ENCODE measurements at places on chromosomes 7 and 10.

- no peak for DNase-seq
These were observed 34.1 kb upstream of the TSPAN33 start for GRCh38 chr7:129110258-129110981.

DNA sequence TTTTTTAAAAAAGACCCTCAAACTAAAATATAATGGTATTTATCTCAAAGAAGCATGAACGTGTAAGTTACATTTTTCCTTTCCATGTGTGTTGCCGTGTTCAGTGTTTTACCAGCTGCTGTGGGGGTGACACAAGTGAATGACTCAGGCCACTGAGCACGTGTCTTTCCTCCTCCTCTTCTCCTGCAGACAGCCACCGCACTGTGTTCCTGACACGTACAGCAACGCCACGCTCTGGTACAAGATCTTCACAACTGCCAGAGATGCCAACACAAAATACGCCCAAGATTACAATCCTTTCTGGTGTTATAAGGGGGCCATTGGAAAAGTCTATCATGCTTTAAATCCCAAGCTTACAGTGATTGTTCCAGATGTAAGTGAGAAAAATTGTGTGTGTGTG lies 29.7 kb downstream of the TMEM248 start:
- no peak for DNase-seq

DNA sequence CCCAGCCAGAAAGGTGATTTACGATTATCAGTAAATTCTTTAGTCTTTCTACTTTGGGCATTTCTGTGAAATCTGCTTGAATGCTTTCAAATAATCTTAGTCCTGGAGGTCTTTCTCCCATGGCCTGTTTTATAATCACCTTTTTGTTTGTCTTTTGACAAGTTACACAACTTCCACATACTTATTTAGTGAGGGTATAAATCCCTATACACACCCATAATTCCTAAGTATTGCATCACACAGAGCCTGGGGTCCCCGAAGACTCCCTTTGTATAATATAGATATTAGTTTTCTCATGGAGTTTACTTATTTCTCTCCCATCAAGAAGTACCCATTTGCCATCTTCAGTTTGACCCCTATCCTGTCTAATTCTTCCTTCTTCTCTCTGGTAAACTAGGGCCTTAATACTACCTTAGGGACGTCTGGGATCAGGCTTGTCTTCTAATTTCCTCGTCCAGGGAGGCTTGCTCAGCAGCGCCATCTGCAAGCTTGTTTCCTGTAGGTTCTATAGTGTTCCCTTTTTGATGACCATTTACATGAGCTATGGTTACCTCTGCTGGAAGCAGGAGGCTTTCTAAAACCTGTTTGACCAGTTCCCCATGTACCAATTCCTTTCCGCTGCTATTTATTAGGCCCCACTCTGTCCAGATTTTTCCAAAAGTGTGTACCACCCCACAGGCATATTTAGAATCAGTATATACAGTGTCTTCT lies 8.1 kb downstream of the DNAH11 start:
- DNase-seq, result no peak

DNA sequence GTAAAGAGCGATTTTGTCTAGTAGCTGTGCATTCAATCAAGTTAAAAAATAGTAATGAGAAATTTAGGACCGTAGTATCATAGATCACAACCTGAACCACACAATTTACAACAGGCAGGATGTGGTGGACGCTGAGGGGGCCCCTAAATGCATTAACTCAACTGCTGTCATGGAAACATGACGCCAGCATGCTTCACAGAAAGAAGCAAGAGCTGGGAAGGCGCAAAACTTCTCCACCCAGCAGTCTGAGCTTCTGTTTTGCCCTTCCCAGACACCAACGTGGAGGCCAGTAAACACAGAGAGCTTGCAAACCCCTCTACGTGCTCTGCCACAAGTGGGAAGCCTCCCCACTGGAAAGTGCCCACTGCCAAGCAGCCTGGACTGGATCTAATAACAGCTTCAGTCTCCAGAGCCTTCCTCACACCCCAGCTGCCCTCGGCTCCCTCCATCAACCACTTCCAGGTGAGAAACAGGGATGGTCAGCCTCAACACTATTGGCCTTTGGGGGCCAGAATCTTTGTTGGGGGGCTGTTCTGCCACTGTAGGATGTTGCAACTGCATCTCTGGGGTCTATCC lies 151.8 kb downstream of the SFMBT2 start:
- DNase-seq, result no peak

DNA sequence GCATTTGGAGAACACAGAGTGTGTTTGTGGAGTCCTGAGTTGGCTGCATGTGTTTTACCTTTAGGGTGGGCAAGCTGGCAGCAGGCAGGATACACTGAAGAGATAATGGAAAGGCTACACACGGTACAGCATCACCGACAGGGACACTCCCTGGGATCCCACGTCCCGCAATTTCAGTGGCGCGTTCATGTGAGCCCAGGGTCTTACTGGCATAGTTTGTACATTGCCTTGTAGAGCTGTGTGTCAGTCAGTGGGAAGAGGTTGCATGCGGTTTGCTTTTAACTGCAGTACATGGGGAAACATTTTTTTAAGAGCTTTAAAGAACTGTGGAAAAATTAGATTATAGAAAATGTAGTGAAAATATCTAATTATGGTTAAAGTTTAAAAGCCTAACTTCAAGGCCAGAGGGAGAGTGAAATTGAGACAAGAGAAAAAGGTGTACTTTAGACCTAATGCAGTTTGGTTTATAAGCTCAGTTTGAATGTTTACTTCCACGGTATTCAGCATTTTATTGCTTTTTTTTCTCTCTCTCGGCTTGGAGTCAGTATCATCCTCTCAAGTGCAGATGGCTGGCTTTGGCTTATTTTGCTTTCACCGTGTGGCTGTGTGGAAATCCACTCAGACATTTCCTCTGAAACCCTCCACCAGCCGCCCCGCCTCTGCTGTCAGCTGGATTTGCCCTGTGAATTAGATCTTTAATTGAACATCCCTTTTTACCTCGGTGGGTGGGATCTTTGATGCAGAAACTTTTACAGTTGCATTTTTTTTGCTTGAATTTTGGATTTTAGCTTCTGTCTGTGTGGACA lies 364.2 kb upstream of the COBL start:
- no peak for DNase-seq

- no peak for DNase-seq
These were observed 3.8 kb downstream of the LCOR start for GRCh38 chr10:96835899-96836298.

DNA sequence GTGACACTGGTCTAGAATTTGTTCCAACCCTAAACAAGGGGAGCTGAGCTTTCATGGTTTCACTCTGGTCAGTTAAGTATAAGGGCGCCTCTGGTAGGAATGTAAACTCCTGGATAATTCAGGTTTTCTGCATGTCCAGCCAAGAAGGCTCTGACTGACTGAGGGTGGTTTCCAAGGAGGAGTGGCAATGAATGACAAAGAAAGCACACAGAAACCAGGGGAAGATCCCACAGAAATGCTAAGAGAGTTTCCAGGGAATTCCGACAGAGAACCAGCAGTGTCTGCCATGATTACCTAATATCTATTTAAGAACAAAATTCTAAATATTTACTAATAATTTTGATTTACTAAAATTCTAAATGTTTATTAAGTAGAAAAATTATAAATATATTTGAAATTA lies 27.3 kb upstream of the NRG3 start:
- no peak for DNase-seq

- DNase-seq, result no peak
These were observed 9.5 kb upstream of the FRMD4A start for GRCh38 chr10:14340051-14340744.

DNA sequence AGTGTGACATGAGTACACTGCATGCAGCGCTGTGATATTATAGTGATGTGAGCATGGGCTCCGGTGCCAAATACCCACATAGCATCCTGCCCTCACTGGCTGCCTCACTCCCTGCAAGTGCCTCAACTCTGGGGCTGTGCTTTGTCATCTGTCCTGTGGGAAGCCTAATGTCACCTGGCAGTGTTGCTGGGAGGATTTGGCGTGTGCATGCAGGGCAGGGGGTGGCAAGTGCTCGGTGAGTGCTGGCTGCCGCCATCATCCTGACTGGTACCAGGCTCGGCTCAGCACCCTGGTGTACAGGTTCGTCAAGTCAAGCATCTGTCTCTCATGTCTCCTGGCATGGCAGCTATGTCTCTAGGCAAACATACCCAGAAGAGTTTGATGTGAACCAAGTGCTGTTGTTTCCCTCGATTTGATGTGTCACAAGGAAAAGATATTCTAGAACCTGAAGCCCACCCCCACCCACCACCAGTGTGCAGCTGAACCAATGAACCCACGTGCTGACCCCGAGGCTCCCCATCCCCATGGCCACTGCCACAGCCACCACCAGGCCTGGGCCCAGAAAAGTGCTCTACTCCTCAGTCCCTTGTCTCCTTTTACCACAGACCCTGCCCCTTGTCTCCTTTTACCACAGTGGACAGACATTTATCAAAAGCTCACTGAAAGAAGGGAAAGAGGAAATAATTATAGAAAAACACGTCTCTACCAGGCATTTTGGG lies 135.8 kb downstream of the MAPK8 start:
- no peak for DNase-seq

GRCh38 chr7:41870461-41871138 lies 167.7 kb upstream of the INHBA start:
- no peak for DNase-seq

- DNase-seq, result no peak
These were observed 216.1 kb upstream of the ZMIZ1 start for GRCh38 chr10:78852466-78853240.

- DNase-seq, result no peak
These were observed 31.4 kb upstream of the BTBD16 start for GRCh38 chr10:122239578-122240257.

DNA sequence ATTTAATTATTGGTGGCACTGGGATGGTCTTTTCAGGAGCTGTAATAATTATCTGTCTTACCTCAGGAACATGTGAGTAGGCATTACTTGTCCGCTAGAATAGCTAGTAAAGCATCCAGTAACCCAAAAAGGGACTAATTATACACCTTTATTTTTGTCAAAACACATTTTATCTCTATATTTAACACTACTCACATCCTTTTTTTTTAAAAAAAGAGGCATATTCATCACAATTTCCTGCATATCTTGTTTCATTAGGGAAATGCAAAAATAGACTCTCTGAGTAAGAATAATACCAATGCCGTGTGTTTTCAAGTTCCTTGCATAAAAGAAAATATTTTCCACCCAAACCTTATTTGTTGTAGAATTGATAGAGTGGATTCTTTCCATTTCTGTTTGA lies 99.5 kb downstream of the VTI1A start:
- DNase-seq, result no peak

- no peak for DNase-seq
These were observed 165.5 kb downstream of the LRRN3 start for GRCh38 chr7:111256391-111256790.

GRCh38 chr10:50326757-50327701 lies 75.7 kb upstream of the ASAH2 start:
- no peak for DNase-seq

- no peak for DNase-seq
These were observed 123.5 kb downstream of the SORBS1 start for GRCh38 chr10:95437669-95438068.

DNA sequence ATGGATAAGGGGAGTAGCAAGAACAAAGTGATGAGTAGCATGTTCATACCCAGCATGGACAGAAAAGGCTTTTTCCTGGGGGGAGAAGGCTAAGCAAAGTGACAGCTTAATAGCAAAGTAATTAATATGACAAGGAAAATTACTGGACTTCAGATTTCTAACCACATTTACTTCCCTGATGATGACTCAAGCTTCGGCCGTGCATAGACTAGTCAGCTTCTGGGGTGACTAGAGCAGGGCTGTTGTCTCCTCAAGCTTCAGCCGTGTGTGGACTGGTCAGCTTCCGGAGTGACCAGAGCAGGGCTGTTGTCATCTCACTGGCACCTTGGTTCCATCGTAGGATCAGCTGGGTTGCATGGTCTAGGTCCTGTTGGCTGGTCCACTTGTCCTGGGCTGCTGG lies 2.1 kb upstream of the ZNF117 start:
- no peak for DNase-seq
